Substantia nigra (tissue), 51 donors: ENCODE measurements at places on chromosomes 2 and 18.
A peak's percentile ranks its signal among the peaks of the same experiment; 100 is the strongest.

- peak; percentile 60 for DNase-seq
Observed at GRCh38 chr2:96507957-96508520, 2.9 kb upstream of the NEURL3 start.

GRCh38 chr2:37866171-37866934 is 58.7 kb upstream of the RMDN2 start:
- no peak for DNase-seq

DNA sequence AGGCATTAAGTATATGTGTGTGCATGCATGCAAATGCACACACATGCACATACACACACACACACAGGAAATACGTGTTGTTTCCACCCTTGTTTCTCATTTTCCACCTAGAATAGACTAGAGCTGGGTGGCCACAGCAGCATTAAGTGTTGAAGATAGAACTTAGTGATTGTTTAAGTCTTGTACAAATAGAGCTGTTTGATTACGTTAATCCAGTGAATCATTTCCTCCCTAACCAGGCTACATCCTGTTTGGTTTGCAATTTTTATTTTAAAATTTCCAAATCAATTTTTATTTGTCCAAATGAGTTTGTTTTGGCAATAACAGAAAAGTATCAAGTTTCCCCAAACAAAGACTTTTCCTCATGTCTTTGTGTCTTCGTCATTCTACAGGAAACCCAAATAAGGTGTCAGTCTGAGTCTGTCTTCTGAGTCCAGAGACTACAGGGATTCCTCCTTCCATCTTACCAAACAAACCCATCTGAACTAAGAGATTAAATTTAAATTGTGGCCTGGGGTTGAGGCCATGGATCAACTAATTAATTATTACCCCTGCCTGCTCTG is 74.6 kb upstream of the GALNT5 start:
- DNase-seq = no peak

GRCh38 chr2:105777506-105778055 is 32.9 kb downstream of the NCK2 start:
- DNase-seq = no peak

DNA sequence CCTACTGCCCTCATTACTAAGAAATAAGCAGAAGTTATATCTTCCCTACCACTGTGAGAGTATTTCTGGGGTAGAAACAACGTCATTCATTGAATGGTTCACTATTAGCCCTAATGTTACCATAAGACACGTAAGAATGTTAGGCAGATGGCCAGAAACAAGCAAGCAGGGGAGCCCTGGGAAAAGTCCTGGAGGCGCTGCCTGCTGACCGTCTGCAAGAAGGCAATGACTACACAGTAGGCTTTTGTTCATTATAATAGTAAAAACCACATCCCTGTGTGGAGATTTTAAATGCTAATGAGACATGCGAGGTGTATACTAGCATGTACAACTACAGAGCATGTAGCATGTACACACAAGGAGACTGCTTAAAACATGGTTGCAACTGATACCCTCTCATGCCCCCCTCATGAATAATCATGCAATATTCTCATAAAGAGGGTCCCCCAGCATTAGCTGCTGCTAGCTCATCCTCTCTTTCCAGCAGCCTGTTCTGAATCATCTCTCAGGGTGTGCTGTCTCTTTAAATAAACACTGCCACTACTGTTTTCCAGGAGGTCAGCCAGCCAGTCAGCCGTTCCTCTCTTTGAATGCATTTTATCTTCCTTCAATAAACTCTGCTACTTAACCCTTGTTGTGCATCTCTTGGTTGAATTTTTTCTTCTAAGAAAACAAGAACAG is 23.6 kb downstream of the SUCLG1 start:
- no peak for DNase-seq

GRCh38 chr2:162072181-162072702 is 1.8 kb downstream of the DPP4 start:
- DNase-seq = no peak

DNA sequence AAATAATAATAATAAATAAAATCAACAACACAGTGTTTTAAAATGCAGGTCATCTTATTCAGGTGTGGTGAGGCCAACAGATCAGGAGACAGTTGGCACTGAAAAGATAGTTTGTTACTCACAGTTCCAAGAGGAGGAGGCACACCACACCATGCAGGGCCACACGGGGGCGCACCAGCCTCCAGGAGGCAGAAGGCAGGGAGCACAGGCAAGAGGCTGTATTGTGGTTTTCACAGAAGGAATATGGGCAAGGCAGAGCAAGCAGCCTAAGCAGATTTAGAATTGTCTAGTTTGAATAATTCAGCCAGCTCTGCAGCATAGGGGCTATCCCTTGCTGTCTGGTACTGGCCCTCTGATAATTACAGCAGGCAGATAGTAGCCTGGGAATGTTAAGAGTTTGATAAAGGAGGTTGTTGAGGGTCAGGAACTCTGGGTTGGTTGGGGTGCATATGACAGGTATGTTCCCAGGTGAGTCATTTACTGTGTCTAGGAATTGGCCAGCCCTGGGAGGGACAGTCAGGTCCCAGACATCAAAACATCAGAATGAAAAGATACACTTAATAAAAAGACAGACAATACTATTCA is 31.3 kb downstream of the KIAA2012 start:
- no peak for DNase-seq

DNA sequence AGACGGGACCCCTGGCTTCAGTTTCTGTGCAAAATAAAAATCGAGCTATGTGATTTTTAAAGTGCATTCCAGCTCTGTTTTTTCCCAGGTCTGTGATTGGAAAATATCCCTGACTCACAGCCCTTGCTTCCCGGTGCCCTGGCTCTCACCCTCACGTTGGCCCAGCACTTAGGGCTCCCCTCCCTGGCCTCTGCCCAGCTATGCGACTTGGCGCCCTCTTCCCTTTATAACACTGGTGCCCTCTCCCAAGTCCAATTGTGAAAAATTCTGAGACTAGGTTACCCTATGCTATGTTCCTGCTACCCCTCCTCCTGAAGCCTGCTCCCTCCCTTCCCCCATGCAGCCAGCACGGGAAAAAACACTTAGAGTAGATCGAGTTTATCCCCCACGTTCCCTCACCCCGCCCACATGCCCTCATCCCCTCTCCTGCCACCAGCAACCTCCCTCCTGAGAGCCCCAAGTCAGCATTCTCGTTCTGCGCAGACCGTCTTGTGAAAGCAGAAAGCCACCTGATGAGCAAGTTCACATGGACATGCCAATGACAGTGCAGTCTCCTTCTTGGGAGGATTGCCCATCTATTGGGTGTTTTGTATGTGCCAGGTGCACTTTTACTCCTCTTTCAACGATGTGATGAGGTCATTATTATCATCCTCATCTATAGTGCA is 228.8 kb downstream of the VAPA start:
- DNase-seq = no peak
